GM18507 (cell line): ENCODE measurements at places on chromosomes 12 and 14.

GRCh38 chr14:86168371-86168770, 638.4 kb downstream of the FLRT2 start:
- no peak for DNase-seq

DNA sequence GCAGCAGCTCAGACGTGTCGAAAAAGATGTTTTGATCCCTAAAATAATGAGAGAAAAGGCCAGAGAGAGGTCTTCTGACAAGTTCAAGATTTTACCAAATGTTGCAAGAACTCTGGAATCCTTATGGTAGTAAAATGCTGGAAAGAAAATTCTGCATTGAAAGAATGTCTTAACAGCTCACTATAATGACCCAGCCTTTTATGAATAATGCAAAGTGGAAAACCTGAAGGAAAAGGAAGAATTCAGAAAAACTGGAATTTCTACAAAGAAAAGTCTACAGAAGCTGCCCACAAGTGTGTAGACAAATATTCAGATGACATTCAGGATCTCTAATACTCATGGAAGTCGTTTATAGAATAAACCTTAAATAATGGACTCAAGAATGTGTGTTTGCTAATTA, 1.8 kb upstream of the CCDC88C start:
- DNase-seq, result no peak

GRCh38 chr12:123678981-123679380, 8.1 kb downstream of the TCTN2 start:
- DNase-seq, result no peak

DNA sequence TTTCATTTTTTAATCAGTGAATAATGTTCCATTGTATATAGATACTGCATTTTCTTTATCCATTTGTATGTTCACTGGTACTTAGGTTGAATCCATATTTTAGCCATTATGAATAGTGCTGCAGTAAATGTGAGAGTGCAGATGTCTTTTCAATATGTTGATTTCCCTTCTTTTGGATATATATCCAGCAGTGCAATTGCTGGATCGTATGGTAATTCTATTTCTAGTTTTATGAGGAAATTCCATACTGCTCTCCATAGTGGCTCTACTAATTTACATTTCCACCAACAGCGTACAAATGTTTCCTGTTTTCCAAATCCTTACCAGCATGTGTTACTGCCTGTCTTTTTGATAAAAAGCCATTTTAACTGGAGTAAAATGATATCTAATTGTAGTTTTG, 288.5 kb upstream of the GARIN2 start:
- no peak for DNase-seq

DNA sequence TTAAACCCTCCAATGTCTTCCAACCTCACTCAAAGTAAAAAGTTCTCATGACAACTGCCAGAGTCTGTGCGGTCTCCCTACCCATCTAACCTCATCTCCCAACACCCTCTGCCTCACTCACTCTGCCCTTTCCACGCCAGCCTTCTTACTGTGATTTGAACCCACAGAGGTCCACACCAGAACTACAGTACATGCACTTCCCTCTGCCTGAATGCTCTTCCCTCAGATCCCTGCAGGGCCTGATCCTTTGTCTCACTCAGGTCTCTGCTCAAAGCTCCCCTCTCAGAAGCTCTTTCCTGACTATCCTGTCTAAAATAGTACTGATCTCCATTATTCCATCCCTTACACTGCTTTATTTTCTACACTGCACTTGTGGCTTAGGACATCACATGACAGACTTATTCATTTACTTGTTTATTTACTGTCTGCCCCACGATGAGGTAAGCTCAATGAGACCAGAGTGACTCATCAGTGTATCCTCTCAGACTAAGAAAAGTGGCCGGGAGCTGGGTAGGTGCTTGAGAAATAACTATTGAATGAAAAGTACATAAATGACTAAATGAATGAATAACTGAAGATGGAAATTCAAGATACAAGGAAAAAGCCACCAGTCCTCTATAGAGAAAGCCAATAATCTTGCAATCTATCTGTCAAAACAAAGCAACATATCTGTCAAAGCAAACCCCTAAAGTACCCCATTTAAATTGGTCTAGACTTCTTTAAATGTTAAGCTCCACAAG, 17.1 kb downstream of the POMT2 start:
- no peak for DNase-seq

DNA sequence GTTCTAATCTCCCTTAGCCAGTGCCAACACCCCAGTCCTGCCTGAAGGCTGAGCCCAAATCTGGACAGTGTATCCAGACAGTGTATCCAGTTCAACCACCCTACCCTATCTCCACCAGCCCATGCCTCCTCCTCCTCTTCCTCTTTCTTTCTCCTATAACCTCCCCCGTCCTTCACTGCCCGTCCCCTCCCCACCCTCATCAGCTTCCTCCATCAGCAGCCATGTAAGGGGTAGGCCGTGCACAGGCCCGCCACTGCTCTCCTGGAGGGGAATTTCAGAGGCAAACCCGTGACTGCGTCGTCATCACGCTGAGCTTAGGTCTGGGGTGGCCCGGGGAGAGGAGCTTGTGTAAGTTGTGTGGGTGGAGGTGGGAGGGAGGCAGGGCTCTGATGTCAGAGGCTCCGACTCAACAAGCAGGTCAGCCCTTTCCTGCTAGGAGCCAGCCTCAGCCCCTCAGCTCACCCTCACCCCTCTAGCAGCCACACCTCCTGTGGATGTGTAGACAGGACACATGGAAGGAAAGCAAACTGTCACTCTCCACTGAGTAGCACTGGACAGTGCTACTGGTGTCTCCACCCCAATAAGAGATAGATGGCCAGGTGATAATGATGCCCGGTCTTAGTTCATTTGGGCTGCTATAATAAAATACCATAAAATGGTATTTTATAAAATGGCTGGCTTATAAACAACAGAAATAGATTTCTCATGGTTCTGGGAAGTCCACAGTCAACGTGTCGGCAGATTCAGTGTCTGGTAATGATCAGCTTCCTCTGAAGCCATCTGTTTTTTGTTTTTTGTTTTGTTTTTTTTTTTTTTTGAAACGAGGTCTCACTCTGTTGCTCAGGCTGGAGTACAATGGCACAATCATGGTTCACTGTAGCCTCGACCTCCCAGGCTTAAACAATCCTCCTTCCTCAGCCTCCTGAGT, 50.5 kb downstream of the IRF2BPL start:
- peak; percentile 70 for DNase-seq

GRCh38 chr12:207804-208203, 6.2 kb downstream of the SLC6A12 start:
- DNase-seq, result no peak

DNA sequence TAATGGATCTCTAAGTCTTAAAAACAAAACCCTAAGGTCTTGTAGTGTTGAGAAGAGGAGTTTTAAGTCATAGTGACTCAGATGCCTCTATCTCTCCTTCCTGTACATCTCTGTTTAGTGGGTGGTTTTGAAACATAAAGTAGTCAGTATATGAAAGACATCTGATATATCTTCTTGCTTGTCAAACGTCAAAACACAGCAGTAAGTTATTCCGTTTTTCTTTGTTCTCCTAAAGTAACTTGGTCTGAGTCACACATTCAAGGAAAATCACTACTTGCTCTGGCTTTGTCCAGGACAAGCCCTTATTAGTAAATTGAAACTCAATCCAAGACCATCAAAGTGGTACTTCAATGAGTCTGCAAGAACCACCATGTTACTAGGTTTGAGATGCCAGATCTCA, 1172.5 kb downstream of the BCL11B start:
- no peak for DNase-seq

DNA sequence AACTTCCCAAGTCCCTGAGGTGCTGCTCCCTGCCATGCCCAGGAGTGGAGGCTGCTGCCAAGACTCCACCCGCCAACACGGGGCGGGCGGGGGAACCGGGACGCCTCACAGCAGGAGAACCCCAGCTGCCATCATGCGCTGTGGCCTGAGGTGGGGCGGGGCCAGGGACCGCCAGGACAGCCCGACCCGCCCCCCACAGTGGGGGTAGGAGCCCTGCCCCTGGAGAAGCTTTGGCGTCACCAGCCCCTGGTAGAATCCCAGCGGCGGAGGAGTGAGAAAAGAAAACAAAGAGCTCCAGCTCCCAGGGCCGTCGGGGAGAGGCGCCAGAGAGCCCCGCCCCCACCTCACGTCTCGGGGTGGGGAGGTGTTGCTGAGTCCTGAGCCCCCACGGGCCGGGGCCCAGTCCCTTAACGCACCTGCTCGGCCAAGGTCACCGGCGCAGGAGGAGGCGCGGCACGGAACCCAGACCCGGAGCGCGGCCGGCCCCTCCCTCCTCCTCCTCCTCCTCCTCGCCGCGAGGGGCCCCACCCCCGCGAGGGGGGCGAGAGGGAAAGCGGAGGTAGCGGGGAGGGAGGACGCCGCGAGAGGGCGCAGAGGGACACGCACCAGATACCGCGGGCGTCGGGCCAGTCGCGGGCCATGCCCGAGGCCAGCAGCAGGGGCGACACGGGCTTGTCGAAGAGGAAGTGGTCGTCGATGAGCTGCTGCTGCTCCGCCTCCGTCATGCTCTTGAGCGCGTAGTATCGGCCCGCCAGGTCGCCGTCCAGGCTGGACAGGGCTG, 1.8 kb downstream of the CKB start:
- DNase-seq, result peak; percentile 43

DNA sequence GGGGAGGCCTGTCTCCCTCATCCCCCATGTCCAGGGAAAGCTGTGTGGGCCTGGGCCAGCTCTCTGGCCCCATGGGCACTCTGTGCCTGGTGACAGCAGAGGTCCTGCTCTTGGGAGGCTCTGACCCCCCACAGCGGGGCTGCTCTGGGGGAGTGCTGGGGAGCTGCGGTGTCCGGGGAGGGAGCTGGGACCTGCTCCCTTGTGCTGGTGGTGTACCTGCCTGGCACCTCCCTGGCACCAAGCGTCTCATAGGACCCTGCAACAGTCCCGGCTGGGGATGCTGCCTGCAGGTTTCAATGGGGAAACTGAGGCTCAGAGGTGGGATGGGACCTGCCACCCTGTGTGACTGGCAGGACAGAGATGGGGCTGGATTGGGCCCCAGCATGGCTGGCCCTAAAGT, 111.3 kb downstream of the KIF26A start:
- no peak for DNase-seq

DNA sequence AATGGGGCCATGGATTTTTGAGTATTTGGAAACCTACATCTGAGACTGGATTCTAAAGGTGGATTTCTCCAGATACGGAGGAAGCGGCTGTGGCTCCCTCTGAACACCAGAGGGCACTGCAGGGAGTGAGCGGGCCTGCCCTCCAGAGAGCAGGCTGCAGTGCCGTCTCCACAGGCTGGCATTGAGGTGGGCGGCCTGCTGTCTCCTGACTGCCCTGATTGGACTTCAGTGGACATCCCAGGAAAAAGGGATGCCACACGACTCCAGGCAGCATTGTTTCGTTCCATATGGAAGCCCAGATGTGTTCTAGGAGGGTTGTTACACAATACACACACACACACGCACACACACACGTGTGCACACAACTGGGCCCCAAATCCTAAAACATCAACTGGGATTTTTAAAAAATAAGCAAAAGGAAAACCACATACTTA, 20.9 kb upstream of the ANO2 start:
- peak; percentile 42 for DNase-seq

DNA sequence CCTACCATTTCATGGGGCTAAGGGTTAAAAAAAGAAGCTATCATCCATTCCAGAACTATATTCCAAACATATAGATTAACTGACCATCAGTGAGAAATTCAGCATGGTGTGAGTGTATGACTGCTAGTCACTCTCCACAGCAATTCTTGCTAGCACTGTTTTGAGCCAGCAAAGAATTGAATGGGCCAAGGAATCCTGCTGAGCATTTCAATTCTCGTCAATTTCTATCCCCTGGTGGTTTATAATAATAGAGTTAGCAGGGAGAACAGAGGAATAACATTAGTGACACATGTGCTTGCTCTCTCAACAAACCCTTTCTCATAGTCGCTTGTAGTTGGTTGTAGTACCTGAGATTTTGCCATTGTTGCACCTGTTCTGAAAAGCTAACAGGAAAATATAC, 7.2 kb downstream of the MBIP start:
- DNase-seq, result no peak

- DNase-seq, result no peak
Observed at GRCh38 chr14:68866991-68867533, 74.2 kb upstream of the ZFP36L1 start.

DNA sequence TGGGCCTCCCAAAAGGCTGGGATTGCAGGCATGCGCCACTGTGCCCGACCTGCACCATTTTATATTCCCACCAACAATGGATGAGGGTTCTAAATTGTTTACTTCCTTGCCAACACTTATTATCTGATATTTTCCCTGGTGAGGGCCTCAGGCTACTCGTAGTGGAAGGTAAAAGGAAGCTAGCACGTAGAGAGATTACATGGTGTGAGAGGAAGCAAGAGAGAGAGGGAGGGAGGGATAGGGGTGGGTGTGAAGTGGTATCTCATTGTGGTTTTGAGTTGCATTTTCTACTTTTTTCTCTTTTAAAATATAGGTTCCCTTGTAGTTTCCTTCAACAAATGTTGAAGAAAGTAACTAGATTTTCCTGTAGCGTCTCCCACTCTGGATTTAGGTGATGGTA, 30.9 kb downstream of the MYO1H start:
- DNase-seq, result no peak

- DNase-seq, result no peak
Observed at GRCh38 chr12:99253068-99253467, 394.5 kb upstream of the GARIN6 start.

DNA sequence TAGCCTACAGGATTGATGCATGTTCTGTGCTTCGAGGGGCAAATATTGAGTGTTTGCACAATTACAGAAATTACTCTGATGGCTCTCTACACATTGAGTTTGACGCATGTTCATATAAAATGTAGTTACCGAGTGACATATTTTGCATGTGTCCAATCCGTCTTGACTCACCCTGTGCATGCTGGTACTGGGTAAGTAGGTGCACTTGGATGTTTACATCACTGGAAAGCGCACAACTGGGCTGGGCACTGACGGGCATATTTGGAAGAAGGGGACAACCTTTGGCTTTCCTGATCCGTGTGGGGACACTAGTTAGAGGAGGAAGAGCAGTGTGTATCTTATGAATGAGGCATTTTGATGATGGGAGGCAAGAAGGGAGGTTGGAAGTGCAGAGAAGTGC, 4.9 kb upstream of the KRT6A start:
- no peak for DNase-seq

DNA sequence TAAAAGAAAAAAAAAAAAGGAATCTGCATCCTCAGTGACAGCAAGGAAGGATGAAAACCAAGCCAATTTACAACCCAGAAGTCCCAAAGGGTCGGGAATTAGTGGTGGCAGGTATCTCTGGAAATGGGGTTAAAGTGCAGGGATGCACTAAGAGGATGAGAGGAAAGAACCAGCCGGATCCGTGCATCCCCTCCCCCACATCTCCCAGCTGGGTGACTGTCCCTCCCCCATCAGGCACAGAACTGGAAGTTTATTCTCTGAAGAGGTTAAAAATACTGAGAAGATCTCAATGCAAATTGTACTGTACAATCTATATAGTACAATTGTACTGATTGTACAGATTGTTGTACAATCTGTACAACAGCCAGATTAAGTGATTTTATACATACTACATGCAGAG, 15.4 kb downstream of the CLMN start:
- DNase-seq, result no peak
